ENCODE measurements at places on chromosomes 6 and 20.

DNA sequence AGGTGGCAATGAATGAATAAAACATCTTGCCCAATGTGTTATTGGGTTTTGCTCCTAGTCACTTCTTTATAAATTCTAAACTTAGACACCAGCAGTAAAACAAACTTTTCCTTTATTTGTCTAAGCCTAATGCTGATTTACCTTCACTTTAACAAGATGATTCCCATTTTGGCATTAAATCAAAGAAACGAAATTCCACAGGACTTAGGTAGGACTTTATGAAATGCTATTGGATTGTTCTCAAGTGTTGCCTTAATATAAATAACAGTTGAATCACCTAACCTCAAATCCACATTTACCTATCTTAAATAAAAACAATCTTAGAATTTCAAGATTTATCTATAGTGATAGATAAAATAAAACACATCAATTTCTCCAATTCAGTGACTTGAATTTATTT lies 831.8 kb downstream of the EPHA7 start:
- DNase-seq = no peak

DNA sequence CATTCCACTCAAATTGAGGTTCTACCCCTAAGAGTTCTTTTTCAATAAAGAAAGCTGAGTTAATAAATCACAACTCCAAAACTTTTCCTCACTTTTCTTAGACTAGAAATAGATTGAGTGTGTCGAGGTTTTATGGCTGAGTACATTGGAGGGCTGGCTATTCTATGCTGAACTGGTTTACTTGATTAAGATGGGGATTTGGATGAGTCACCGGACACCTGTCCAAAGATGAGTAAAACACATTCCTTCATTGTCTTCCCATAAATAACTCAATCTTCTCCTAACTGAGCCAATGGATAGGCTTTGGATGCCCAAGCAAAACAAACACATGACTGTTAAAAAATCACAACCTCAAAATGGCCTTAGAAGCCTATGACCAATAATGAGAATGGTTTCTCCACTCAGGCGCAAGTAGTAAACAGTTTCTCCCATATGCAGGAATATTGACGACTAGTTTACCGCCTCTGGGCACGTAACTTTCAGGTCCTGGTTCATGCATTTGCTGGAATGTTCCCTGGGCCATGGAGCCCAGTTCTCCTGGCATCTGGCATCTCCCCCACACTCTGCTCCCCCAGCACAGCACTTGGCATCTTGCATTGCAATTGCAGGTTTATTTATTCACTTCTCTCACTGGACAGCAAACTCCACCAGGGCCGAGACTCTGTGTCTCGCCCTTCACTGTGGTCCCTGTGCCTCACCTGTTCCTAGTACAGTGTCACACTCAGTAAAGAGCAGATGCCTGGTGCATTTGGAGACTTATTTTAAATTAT lies 43.9 kb downstream of the BCAS1 start:
- no peak for DNase-seq

DNA sequence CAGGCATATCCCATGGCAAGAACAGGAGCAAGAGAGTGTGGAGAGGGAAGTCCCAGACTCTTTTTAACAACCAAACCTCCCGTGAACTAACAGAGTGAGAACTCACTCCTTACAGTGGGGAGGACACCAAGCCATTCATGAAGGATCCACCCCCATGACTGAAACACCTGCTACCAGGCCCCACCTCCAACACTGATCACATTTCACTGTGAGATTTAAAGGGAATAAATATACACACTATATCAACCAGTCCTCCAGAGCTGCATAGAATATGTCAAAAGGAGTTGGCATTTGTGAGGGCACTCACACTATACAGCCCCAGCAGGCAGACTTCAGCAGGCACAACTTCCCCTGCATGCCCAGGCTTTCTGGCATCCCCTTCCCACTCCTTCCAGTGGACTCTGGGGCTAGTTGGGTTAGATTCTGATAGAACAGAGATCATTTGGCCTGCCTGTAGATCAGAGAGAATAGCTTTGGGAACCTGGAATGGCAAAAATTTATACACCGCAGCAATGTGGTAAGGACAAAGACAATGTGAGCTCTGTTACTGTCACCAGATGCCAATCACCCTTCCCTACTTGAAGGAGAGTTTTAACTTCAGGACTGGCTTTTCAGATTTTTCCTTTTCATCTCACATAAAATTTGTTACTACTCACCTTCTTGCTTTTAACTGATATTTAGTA lies 25.2 kb upstream of the TENT5A start:
- DNase-seq = no peak

DNA sequence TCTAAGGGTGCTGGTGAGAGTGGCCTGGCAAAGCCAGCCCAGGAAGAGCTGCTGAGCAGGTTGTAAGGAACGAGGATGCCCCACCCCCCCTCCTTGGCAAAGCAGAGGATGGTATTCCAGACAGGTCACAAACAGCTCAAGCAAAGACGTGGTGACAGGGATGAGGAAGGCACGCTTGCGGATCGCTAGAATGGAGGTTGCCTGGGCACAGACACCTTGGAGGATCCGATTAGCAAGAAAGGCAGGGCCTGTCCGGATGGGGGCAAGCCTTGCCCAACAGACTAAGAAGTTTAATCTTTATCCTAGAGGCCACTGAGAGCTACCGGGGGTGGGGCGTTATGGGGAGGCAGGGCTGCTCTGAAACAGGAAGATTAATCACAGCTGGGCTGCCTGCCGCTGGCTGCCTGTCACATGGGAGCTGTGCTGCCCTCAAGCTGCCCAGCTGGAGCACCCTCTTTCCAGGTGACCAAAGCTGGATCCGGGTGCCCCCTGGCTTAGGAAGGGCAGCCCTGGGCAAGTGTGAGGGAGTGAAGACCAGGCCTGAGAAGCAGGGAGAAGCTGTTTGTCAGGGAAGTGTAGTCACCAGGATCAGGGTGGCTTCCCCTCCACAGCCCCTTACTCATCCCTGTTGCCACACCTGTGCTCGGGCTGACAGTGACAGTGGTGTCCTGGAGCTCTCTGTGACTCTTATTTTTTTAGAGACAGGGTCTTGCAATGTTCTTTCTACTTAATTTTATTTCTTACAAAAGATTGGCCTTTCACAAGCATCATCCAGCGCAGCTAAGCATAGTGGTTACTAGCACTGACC lies 9.1 kb upstream of the MAPK13 start:
- DNase-seq = no peak

DNA sequence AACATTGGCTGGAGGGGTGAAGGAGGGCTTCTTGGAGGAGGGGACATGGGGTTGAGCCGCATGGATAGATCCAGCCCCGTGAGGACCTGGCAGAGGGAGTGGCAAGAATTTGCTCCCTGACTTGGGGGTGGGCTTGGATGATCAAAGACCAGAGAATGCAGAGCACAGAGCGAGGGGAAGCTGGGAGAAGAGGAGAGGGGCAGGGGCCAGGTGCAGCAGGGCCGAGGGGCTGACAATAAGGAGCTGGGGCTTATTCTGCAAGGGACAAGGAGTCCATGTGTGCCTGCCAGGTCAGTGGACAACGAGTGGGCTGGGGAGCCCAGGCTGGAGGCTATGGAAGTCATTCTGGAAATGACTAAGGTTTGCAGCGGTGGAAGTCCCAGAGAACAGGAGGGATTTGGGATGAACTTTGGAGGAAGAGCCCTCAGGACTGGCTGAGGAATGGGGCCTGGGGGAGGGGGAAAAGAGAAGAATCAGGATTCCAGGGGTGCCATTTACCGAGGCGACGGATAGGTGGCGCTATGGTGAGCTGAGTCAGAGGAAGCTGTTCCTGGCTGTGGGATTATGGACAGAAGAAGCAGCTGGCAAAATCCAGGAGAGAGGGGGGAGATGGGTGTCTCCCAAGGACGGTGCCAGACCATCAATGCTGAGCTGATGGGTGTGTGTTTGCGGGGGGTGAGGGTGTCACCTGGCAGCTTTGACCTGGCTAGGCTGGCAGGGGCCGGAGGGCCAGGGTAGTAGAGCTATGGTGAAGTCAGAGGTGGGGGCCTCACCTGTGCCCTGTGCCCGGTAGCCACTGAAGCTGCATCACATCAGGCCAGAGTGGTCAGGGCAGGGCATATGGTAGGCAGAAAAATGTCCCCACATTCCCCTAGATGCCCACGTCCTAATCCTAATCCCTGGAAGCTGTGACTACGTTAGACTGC lies 7.8 kb downstream of the KCNG1 start:
- DNase-seq = no peak

Measured in activated CD8-positive, alpha-beta memory T cell treated with anti-CD3 and anti-CD28 coated beads for 48 hours (primary cell).